Eye (tissue), 1 donor: ENCODE measurements at places on chromosomes 1 and 21.

DNA sequence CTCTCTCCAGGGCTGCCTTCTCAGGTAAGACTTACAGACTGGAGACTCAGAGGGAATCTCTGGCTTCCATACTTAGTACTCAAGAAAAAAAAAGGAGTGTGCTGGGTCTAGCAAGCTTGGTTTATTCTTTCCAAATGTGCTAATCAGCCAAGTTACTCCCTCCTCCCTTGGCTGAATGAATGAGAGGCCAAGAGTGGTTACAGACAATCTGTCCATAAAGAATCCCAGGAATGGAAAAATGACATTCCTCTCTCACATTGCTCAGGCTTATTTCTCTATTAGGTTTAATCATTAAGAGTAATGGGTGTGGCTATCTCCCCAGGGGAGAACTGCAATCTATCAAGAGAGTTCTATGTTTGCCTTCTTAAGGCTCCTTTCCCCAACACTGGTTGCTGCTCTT is 547.3 kb upstream of the PLXNA2 start:
- DNase-seq, result peak; percentile 11

- DNase-seq, result no peak
Observed at GRCh38 chr1:203202431-203203245, 16.1 kb upstream of the CHI3L1 start.

DNA sequence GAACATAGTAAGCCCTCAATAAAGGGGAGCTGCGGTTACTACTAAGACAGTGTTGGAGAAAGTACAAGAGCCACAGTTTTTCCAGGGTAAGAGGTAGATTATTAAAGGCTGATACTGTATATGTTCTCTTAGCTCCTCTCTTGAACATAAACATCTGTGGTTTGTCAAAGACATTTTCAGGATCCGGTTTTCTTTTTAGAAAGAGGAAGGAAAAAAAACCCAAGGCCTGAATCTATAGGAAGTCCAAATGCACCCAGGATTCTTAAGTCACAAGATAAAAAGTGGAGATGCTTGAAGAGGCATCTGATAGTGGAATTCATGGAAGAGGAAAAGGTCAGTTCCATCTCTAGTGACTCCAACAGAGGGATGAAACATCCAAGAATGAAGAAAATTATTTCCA is 24.6 kb upstream of the SLC45A3 start:
- DNase-seq, result no peak

- DNase-seq, result no peak
Observed at GRCh38 chr1:2493691-2494322, 17.7 kb downstream of the PLCH2 start.

DNA sequence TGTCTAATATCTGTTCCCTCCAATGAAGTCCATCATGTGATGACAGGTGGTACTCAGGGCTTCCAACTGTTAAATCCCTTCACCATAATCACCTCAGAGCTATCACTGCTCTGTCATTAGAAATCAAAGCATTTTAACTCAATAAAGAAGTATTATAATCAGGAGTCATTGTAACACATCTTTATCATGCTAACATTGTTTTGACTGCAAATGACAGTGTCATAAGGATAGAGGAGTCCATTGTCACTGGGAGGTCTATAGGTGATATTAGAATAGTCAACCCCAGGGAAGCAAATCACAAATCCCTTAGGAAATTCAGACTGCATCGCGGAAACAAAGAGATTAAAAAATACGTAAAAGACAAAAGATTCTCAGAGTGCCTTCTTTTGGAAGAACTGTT is 30.8 kb downstream of the LRRC53 start:
- no peak for DNase-seq

DNA sequence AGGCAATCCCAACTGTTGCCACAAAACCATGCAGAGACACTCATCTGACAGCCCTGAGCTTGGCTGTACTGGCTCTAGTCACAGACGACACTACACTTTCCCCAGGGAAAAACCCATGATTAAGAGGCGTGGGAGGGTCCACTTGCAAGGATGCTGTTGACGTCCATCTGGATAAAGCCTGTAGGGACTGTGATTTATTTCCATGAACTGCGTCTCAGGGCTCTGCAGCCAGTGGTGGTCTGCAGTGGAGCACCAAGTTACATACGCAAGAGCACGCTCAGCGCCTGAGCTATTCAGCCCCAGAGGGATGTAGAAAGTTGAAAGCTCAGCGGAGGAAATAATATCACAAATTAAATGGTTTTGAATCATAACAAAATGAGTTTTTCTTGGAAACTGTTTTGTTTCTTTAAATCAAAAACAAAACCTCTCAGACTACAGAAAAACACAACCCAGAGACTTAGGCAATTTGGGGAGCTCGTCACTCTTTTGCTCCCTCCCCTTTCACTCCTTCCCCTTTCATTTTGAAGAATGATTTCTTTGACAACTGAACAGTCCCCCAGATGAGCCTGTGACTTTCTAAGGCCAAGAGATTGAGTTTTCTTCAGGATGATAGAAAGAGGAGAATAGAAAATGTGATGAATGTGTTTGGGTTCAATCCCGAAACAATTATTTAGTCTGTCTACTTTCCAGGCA is 71.2 kb downstream of the NGF start:
- DNase-seq, result peak; percentile 46

GRCh38 chr1:63662056-63662836 is 69.0 kb downstream of the PGM1 start:
- DNase-seq, result no peak

GRCh38 chr1:165862448-165862847 is 35.0 kb downstream of the UCK2 start:
- no peak for DNase-seq

GRCh38 chr1:145999321-146000024 is 3.1 kb upstream of the TXNIP start:
- DNase-seq, result no peak

GRCh38 chr1:193654951-193655735 is 468.7 kb upstream of the B3GALT2 start:
- DNase-seq, result no peak

DNA sequence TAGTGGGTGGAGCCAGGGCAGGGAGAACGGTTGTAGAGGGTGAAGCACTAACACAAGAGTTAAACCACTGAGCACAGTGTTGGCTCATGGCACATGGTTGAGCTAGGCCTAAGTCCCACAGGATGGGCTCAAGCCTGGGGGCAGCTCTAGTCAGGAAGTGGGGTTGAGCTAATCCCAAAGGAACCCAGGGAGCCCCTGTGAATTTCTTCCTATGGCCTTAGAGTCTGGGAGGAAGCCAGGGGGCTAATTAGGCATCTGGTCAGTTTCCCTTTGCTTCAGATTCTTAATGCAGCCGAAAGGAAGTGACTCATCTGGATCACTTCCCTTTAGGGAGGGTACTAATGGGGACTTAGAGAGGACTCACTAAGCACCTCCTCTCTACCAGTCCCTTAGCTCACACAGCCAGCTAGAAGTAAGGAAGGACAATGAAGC is 10.1 kb downstream of the CFAP45 start:
- peak; percentile 50 for DNase-seq

- no peak for DNase-seq
Observed at GRCh38 chr1:163085041-163085903, 16.1 kb downstream of the RGS4 start.

DNA sequence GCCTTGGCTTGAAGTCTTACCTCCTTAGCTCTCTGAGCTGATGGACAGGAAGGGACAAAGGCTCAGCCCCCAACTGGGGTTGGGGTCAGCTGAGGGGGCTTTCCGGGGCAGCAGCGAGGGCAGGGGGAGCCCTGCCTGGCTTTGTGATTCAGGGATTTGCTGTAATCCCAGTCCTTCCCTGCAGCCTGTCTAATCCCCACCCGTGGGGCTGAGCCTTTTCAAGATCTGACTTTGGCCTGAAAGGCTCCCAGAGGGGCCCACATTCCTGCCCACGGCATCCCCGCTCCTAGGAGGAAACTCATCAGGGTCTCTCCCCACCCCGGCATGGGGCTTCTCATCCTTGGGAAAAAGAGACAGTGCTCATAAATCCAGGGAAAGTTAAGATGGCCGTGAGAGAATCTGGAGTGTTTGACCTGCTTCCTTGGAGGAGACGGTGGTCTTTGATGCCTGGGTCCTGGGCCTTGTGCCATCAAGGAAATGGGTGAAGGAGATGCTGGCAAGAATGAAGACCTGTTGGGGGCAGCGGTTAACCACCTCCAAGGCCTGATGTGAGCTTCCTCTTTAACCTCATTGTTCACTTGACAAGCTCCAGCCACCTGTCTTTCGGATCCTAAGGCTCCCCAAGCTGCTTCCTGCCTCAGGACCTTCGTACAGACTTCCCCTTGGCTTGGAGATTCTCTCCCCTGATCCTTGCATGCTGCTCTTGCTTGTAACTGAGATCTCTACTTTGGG is 83.1 kb upstream of the WNT4 start:
- no peak for DNase-seq

DNA sequence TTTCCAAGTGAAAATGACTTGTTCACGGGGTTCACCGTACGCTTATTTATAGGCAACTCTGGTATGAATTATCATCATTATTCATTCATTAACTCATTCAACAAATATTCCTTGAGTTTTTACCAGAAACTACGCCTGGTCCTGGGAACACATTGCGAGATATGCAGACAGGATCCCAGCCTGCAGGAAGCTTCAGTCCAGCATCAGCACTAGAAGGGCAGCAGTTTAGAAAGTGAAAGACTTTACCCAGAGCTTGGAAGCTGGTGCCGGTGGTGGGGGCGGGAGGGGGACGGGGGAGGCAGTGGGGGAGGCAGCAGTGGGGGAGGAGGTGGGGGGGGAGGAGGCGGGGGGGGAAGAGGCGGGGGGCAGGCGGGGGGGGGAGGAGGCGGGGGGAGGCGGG is 55.9 kb downstream of the SETD4 start:
- DNase-seq, result no peak

DNA sequence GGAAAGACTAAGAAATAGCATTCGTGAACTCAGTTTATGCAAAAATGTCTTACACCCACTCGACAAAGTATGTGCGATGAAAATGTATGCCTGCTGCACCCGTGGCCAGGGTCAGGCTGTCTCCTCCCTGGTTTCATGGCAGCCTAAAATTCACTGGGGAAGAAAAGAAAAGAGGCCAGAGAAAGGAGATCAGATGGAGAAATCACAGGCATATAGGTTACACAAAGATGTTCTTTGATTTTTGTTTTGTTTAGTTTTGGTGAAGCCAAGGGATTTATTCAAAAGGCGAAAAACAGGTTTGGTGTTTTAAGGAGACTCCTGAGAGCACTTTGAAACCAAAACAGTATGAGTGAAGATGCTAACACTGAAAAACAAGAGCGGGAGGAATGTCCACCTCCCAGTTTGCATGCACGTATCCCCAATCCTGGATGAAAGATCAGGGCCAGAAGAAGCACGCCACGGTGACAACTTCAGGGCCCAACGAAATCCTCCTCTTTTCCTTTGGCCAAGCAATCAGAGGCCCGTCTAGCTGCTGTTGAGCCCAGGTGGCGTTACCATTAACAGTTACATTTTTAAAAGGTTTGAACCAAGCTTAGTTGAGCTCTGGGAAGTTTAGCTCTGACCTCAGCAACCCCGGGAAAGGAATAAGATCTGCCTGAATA is 992 bp upstream of the SSX2IP start:
- peak; percentile 74 for DNase-seq

- no peak for DNase-seq
Observed at GRCh38 chr1:84797603-84798002, 95.4 kb downstream of the LPAR3 start.

DNA sequence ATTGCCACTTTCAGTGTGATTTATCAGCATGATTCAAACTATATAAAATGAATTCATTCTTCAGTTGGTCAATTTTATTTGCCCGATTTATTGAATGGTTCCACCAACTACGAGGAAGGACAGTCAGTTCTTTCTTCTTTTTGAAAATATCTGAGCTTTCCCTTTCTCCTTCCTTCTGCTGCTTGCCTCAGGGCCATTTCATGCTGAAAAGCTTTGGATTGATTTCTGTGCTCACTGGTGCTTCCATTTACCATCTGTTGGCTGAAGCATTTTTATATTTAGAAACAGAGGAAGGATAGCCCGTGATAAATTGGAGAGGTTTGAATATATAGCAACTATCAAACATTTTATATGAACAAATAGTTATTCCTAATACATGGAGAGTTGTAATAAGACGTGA is 68.9 kb upstream of the ADAMTS5 start:
- peak; percentile 57 for DNase-seq

DNA sequence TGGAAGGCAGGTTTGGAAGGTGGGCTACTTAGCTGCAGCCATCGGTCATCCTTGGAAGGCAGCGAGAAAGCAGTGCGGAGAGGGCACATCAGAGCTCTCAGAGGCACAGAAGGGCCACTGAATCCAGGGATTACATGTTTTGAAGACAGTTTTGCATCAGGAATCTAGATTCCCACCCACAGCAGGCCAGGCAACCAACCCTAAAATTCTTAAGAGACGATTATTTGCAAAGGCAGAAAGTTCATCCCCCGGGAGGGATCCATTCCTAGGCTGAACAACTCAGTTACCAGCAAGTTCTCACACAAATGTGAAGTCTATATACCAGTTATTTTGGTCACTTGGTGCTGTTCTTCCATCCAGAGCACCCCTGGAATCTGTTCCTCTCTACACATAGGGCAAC is 457.3 kb upstream of the VAMP3 start:
- DNase-seq, result no peak

DNA sequence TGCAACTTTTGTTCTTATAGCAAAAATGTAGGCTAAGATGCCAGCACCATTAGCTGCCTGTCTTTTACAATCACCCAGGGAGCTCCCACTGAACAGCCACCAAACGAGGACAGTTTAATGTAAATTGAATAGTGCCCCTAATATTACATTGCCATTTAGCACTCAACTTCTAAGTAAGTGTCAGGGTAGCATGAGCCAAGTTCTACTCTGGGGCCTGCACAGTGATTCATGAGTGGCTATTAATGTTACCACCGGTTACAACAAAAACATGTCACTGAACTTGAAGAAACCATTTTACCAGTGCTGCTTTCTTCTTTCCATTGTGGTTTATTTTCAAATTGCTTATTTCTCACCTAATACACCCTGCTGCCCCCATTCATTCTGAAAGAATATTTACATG is 295.6 kb upstream of the RRP15 start:
- no peak for DNase-seq

GRCh38 chr1:216054600-216054999 is 368.6 kb downstream of the USH2A start:
- peak; percentile 12 for DNase-seq

- no peak for DNase-seq
Observed at GRCh38 chr1:30618335-30618747, 105.0 kb downstream of the MATN1 start.

- DNase-seq, result no peak
Observed at GRCh38 chr1:207841293-207841692, 69.6 kb downstream of the CD34 start.

- DNase-seq, result no peak
Observed at GRCh38 chr1:172993640-172994039, 57.1 kb downstream of the TNFSF18 start.

DNA sequence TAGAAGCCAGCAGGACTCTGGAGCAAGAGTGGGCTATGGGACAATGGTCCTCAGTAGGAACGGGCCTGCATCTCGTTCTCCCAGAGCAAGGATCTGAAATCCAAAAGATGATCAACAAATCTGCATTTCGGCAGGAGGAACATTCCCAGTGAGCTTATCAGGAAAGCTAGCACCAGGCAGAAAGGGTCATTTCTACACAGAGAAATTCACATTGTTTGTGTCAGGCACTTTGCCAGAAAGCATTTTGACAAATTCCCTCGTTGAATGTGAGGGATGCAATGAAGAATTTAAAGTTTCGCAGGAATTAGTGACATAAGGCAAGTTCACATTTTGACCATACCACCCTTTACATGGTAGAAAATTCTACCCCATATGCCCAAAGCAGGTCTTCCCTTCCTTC is 31.6 kb upstream of the ETS2 start:
- no peak for DNase-seq
